ENCODE measurements at places on chromosomes 2 and 18.

- no peak for DNase-seq
Observed at GRCh38 chr2:101717071-101717845, 19.8 kb downstream of the MAP4K4 start.

DNA sequence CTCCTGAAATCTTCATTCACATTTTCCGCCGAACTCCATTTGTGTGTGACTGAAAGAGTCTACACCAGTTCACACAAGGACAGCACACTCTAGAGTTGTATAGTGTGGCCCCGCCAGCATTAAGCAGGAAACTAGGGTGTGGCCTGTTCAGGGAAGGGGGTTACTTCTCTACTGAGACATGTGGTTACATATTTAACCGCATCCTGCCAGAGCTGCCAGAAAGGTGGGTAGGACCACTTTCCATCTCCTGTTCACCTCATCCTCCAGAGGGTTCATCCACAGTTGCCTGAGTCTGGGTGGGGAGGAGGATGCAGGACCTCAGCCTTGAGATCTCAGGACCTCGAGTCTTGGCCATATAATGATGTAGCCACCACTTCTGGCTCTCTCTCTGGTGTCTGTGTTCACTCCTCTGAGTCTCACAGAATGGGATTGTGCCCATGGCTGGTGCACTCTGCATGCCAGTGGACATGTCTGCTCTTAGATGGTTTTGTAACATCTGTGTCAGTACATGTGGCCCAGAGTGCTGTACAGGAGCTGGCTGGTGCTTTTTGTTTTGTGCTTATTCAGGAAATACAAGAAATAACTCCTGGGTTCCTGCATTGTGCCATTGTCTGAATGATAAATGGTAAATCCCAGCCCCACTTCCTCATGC, 7.7 kb upstream of the SP140L start:
- DNase-seq: peak; percentile 72

DNA sequence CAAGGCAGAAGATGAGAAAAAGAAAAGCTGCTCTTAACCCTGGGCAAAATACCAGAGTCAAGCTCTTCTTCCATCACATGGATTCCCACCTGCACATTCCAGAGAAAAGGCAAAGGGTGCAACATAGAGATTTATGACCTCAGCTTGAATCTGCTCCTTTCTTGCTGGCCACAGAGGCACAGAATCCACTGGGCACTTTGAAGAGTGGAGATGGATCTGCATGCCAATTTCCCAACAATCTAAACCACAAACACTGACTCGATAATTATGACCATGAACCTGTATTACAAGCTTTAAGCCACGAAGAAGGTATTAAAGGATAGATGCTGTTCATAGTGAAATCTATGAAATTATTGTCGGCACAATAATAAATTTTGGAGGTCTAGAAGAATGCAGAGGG, 237.3 kb downstream of the PID1 start:
- no peak for DNase-seq

- DNase-seq: no peak
Observed at GRCh38 chr2:235850771-235851551, 317.2 kb downstream of the GBX2 start.

- DNase-seq: no peak
Observed at GRCh38 chr2:15158532-15158931, 402.6 kb downstream of the NBAS start.

- no peak for DNase-seq
Observed at GRCh38 chr2:133475610-133476009, 92.7 kb downstream of the NCKAP5 start.

DNA sequence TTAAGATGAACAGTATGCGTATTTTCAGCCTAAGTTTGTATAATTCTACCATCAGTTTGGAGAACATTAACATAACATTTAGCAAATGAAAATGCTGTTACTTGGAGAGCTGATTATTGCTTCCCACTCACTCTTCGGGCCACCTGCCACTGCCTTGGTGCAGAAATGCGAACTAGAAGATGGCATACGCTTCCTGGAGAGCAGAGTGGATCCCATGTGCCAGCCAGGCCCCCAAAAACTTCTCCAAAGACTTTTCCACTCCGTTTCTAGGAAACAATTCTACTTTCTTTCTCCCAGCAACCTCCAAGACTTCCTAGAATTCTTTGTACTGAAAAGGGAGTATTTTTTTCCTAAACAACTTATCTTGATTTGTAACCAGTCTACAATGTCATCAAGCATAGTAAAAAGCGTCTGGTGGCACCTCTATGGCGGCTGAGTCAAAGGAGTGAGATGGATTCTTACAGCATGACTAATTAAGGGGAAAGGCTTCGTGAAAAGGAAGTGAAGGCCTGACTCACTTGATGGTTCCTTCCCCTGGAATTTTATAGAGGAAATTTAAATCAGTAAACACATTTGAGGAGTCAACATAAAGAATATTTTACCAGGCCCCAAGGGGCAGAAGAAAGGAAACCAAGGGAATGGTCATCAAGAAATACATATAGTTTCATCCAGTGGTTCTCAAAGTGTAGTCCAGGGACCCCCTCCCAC, 36.6 kb downstream of the FEZ2 start:
- no peak for DNase-seq

DNA sequence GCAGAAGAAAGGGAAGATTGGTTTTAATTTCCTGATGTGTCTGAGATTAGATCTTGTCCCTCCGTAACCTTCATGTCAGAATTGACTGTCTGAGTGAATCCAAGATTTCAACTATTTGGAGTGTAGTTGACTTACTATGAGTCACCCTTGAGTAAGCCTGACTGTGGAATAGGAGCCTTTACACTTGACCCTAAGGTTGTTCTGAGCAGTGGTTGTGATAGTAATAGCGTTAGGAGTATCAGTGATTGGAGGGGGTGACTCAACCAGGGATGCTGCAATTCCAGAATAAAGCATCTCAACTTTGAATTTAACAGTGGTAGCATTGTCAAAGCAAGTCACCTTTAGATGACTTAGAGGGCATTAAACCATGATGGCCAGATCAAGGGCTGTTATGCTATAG, 979.5 kb upstream of the FAM98A start:
- no peak for DNase-seq

DNA sequence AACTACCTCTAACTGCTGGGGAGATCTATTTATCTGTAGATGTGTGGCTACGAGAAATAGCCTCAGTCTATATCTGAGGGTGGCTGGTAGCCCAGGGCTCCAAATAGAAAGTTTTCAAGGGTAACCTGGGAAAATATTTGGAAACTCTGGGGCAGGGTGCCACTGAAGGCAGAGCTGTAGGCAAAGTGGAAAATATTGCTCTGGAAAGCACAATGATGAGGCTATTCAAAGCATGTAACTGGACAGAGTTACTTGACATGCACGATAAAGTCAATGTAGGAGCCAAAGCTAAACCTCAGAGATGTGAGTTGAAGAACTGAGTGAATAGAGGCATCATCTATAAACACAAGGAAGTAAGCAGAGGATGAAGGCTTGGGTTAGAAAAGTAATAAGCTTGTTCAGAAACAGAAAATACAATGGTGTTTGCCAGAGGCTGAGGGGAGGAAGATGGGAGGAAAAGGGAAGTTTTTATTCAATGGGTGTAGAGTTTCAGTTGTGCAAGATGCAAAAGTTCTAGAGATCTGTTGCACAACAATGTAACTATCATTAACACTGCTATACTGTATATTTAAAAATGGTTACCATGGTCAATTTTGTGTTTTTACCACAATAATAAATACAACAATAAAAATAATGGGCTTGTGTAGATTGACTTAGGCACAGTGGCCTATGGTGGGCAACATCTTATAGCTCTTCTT, 171.6 kb downstream of the MBD2 start:
- no peak for DNase-seq

Measured in activated gamma-delta T cell treated with Interleukin-2 at 50 U/mL for 16 hours (primary cell).